ENCODE measurements at places on chromosomes 11 and 22.

DNA sequence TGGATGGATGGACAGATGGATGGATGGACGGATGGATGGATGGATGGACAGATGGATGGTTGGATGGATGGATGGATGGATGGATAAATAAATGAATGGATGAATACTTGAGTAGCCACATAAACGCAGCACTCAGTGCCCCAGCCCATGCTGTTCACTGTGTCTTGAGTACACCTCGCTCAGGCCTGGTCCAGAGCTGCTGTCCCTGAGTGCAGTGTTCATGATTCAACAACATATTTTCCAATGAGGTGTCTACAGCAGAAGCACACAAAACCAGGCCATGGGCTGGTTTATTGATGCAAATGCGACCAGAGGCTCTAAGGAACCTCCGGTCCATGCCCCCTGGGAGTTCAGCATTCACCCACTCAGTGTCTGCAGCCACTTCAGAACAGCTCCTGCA, 584.3 kb downstream of the BRD1 start:
- no peak for DNase-seq

DNA sequence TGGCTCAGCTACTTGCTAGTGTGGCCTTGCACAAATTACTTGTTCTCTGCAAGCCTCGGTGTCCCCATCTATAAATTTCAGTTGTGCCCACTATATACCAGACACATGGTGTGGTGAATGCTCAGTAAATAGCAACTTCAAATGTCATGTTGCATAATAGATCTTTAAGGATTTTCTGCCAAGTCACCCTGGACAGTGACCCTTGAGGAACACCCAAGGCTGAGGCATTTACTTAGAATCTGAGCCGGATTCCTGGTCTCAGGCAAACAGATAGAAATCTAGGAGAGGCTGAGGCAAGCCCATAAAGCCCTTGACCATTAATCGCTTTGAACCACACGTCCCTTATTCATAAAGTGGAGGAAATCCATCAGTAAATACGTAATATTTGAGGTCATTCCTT, 9.7 kb downstream of the TEAD1 start:
- DNase-seq = no peak

- no peak for DNase-seq
These were observed 27.1 kb downstream of the PTDSS2 start for GRCh38 chr11:477052-477715.

GRCh38 chr11:69479591-69480271, 1.7 kb upstream of the LINC01488 start:
- peak; percentile 70 for DNase-seq

DNA sequence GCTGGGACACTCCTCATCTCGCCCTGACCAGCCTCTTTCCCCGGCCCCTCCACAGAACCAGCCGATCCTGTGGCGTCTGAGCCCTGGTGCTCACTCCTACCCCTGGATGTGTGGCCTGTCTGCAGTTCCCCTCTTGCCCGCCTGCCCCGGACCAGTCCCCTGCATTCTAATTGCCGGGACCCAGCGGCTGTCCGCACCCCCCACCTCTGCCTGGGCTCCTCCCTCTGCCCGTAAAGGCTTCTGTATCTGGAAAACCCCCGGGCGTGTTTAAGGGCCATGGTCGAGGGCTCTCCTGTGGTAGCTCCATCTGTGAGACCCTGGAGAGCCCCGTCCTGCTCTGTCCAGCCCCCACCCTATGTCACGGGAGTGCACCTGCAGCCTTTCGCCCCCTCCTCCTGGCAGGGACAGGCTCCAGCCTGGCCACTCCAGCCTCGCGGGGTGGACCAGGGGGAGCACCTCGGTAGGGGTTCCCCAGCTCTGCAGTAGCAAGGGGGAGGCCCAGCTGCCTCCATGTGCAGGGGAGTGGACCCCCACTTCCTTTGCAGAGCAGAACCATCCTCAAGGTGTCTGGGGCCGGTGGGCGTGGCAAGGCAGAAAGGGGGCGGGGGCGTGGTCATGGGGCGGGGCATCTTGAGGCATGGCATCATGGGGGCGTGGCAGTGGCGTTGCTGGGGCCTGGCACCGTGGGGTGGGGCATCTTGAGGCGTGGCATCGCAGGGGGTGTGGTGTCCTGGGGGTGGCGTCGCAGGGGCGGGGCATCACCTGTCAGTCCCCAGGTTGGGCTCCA, 430.4 kb downstream of the TBC1D22A start:
- peak; percentile 75 for DNase-seq

DNA sequence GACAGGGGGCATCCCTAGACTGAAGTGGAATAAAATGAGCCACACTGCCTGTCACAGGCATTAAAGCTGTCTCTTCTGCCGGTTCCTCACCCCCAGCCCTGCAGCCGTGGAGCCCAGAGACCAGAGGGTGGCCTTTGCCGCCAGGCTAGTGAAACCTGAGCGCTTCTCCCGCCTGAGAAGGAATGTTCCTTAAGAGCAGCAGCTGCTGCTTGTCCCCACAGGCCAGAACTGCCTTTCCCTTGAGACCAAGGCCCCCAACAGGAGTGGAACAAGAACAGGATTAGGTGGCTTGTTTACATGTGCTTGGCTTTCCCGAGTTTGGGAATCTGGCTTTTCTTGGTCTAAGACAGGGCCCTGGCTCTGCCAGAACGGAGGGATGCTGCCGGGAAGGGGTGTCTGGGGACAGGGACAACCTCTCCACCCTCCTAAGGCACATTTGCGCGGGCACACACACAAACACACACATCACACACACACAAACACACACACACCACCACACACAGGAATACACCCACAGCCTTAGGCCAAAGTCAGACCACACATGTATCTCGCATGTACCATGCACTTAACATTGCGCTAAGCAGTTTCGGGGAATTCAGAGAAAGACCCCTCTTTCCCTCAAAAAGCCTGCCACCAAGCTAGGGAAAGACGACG, 91.8 kb downstream of the FEZ1 start:
- DNase-seq = peak; percentile 48

DNA sequence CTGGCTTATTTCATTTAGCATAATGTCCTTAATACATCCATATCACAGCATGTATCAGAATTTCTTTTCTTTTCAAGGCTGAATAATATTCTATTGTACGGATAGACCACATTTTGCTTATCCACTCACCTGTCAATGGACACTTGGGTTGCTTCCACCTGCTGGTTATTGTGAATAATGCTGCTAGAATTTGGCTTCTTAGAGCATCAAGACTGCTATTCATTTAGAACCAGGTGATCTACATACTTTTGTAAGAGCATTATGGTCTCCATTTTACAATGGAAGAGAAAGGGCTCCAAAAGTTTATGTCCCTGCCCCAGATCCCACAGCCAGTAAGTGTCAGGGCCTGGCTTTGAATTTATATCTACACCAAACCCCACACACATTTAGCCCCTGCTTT, 100.7 kb upstream of the CD82 start:
- no peak for DNase-seq

GRCh38 chr22:37508431-37508992, 10.7 kb downstream of the CARD10 start:
- no peak for DNase-seq

DNA sequence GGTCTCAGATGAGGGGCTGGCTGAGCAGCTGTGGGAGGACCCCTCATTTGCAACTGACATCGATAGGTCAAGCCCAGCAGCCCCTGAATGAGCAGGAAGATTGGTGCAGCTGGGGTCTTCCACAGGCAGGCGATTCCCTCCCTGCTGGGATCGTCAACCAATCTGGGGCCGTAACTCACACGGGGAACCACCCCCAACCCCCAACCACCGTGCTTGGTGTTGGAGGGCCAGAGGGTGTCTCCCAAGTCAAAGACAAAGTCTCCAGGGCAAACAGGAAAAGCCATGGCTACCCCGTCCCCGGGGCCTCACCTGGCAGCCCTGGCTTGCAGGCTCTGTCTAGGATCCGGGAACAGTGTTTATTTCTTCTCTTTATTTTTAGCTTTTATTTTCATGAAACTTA, 26.9 kb upstream of the SCUBE1 start:
- DNase-seq = no peak

DNA sequence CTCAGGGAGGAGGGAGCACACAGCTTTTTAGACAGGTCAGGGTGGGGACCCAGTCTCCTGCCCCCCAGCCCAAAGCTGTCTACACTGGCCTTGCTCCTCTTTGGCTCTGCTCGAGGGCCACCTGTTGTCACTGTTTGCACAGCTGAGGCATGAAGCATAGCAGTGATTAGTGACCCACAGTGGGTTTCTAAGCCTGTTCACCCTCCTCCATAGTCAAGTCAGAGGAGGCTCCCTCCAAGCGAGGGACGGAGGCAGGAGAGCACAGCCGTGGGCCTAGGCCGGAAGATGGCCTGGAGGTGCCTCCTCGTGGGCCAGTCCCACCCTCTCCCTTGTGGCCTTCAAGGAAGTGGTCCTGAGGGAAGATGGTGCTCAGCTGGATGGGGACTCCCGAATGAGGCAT, 241.1 kb downstream of the GRIK4 start:
- DNase-seq = no peak

DNA sequence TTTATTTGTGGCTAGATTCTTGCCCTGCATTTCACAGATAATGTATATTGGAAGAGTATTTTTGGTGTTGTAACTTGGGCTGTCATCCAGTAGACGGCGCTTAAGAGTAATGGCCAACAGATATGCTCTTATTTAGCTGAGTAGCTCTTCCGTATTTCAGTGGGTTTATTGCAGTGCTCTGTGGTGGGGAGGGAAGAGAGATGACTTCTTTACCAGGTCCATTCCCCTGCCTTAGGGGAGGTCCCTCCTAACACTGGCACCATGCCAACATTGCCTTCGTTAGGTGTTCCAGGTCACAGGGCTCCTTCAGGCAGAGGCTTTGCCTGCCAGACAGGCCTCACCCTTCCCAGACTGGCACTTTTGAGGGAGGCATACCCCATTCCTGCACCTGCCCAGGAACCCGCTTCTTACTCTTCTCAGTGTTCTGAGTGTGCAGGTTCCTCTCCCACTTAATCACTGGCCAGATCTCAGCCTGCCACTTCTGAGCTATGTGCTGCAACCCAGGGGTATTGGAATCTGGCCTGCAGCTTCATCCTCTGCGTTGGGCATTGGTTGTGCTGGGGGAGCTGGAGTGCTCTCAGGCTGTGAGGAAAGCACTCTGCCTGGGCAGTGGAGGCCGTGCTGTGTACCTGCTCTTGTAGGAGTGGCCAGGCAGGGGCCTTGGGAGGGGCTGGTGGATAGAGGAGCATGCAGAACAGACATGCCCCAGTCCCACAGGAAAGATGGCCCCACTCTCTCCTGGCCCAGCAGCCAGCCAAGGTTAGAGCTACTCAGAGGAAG, 29.4 kb upstream of the SLN start:
- DNase-seq = peak; percentile 66

GRCh38 chr11:64874308-64875240, 3.8 kb downstream of the EHD1 start:
- DNase-seq = peak; percentile 87

DNA sequence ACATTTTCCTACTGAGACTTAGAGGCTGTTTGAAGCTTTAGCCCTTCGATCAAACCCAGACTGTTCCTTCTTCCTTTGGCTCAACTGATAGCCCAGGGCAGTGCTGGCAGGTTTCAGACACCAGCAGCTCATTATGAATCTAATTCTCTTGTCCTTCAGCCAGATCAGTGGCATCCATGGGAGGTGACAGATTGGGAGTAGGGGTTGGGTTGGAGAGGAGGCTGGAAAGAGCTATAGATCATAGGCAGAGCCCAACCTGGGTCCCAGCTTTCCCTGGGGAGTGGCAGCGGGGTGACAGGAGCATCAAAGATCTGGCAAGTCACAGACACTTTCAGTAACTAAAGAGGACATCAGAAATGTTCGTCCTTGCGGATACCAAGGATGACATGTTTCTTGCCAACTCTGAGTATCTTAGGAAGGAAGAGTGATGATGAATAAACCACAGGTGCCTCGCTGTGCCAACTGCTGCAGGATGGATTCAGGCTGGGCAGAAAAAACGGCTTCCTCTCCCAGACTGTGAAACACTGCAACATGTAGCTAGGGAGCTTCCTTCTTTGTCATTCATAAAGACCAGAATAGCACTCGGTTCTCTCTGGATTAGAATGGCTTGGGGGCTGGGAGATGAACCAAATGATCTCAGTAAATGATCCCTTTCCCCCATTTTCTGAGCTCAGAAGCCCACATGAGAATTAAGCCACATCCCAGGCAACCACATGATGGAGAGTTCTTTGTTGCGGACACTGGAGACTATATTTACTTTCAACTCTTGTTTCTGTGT, 19.1 kb downstream of the ABCC8 start:
- no peak for DNase-seq

- no peak for DNase-seq
These were observed 590.0 kb downstream of the BRD1 start for GRCh38 chr22:49237703-49238102.

DNA sequence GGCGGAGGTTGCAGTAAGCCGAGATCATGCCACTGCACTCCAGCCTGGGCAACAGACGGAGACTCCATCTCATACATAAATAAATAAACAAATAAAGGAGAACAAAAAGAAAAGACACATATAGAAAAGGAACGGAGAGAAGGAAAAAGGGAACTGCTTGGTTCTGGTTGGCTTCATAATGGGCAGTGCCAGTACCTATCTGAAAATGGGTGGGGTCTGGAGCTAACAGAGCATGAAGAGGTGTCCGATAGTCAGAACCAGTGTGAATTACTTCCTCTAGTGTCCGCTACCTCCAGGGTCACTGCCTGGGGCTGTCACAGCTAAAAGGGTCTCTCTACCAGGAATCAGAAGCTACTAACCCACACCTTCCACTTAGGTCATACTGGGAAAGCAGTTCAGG, 27.2 kb upstream of the TTC28 start:
- no peak for DNase-seq

DNA sequence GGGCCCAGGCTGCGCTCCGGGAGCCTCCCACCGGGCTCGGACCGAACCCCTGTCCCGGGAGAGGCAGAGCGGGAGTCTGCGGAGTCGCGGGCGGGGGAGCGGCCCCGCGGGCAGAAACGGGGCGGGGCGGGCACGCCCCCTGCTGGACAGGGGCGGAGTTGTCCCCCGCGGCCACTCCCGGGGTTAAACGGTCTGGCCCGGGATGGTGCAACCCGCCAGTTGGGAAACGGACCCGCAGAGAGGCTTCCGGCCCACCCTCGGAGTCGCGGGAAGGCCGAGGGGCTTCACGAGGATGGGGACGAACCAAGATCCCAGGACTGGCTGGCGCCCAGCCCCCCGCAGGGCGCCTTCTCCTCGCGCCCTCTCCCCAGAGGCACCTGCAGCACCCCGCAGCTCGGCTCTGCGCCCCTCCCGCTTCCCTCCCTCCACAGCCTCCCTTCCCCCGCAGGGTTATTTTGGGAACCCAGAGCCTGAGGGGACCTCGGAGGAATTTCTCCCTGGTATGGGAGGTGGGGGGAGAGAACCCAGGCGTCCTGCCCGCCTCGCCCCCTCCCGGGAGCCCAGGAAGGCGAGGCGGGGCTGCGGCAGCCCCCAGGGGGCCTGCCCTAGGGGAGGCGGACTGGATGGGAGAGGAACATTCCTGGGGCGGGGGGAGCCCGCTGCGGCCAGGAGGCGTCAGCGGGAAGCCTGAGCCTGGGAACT, 902 bp downstream of the RASGRP2 start:
- peak; percentile 97 for DNase-seq

GRCh38 chr22:20509344-20510047, 2.1 kb downstream of the MED15 start:
- peak; percentile 79 for DNase-seq

- peak; percentile 66 for DNase-seq
These were observed 79.1 kb downstream of the CDKN1C start for GRCh38 chr11:2806351-2807024.

All from spleen (tissue), 13 donors.